Heart left ventricle (tissue), 16 donors: ENCODE measurements at places on chromosomes 6 and 20. TPM values are rescaled to one million over a fixed set of nuclear protein-coding genes. Genes with fewer than 3 reads are reported as not detected.

CD109 gene
- 20.3 TPM for total RNA-seq

BMP2 gene
- 2.3 TPM for total RNA-seq

- H3K27ac ChIP-seq = no peak overlapping the region
- no peak overlapping the region for H3K4me3 ChIP-seq
- no peaks in the 10 kb centered on the region for H3K36me3 ChIP-seq
These were observed 62.6 kb upstream of the AKAP12 start for GRCh38 chr6:151176911-151177770.

GRCh38 chr20:53302695-53303412 is 290.8 kb downstream of the ZNF217 start:
- no peaks in the 10 kb centered on the region for H3K4me1 ChIP-seq
- no peak overlapping the region for H3K4me3 ChIP-seq
- no peak overlapping the region for H3K27ac ChIP-seq
- no peaks in the 10 kb centered on the region for H3K27me3 ChIP-seq

GRCh38 chr6:168300975-168301647 is 18.5 kb downstream of the DACT2 start:
- DNase-seq = no peak
- no peak overlapping the region for H3K27ac ChIP-seq
- no peaks in the 10 kb centered on the region for H3K36me3 ChIP-seq
